ENCODE measurements at places on chromosomes 1 and 21.

- DNase-seq, result no peak
Observed at GRCh38 chr21:32240851-32241687, 37.8 kb downstream of the MIS18A start.

DNA sequence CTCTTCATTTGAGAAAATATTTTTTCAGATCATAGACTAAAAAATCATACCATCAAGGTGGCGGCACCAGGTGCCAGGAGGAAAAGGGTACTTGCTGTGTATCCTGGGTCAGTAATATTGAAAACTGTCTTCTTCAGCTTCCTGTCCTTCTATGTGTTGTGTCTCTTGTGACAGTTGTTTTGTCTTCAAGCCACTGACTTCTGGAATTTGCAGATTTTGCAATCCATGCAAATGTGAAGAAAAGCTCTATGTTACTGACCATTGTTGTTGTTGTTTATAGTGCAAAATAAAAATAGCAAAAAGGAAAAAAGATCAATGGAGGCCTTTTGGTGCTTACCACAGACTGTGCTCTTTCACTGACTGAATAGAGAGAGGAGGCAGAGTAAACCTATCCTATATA, 83.2 kb upstream of the RHOU start:
- DNase-seq, result no peak

DNA sequence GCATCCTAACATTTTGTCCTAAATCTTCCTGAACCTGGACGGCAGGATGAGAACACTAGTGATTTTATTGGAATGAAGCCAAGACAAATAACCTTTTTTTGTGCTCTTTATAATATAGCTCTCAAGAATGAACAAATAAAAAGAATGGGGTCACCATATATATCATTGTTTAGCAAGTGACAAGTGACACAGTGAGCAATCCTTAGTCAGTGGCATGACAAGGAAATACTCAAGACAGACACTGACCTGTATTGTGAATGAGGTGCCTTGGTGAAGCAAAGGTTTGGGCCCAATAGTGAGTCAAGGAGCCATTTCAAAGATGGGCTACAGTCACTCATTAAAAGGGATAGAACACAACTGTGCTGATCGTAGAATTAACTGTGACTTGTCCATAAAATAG, 35.7 kb downstream of the PTGFR start:
- no peak for DNase-seq

- DNase-seq, result no peak
Observed at GRCh38 chr21:42469272-42469671, 26.8 kb downstream of the RSPH1 start.

DNA sequence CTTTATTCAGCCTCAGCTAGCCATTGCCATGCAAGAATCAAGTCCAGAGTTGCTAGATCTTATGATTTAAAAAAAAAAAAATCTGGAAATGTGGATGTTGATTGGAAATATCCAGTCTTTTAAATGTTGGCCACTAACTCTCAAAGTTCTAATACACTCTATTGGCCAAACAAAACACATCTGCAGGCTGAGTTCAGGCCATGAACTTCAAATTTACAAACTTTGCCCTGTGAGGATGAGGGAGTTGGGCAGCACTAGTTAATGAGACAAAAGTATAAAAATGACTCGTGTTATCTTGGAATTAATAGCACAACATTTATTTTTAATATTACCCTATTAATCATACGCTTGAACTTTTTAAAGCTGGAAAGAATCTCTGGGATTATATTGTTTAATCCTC, 432.3 kb downstream of the PLPP3 start:
- DNase-seq, result no peak

GRCh38 chr1:230065571-230065970, 1.5 kb upstream of the GALNT2 start:
- DNase-seq, result no peak

- no peak for DNase-seq
Observed at GRCh38 chr1:94609619-94610018, 68.1 kb upstream of the F3 start.

- no peak for DNase-seq
Observed at GRCh38 chr1:88731475-88732269, 47.6 kb downstream of the PKN2 start.

GRCh38 chr1:30610917-30611316, 112.5 kb downstream of the MATN1 start:
- DNase-seq, result no peak

DNA sequence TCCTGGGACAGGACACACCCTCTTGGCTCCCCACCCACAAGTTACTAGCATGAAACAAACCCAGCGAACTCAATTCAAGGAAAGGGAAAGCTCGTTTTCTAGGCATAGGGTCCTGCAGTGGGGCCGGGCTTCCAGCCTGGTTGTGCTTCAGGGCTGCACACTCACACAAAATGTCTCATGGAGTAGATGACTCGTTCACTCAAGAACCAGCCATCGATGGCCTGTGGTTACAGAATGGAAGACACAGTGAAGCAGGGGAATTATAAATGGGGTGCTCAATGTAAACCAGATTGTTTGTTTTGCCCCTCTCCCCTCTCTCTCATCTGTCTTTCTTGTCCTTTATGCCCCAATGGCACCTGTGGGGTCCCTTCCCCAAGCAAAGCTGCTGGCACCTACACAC, 56.0 kb upstream of the COX20 start:
- DNase-seq, result no peak

GRCh38 chr1:183877053-183877720, 72.3 kb downstream of the RGL1 start:
- peak; percentile 81 for DNase-seq

- DNase-seq, result no peak
Observed at GRCh38 chr1:46522184-46522968, 29.1 kb downstream of the KNCN start.

DNA sequence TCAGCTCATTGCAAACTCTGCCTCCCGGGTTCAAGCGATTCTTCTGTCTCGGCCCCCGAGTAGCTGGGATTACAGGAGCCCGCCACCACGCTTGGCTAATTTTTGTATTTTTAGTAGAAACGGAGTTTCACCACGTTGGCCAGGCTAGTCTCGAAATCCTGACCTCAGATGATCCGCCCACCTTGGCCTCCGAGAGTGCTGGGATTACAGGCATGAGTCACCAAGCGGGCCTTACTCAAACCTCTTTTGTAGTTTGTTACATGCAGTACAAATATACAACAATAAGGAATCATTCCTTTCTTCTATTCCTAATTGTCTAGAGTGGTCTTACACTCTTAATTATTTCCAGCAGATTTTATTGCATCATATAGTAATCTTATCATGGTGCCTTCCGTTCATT, 16.6 kb downstream of the SPATA17 start:
- DNase-seq, result no peak

GRCh38 chr1:160219062-160219929, 14.1 kb downstream of the PEA15 start:
- peak; percentile 79 for DNase-seq

GRCh38 chr21:36193200-36193599, 36.6 kb downstream of the DOP1B start:
- no peak for DNase-seq

GRCh38 chr1:199706826-199707606, 320.5 kb upstream of the NR5A2 start:
- no peak for DNase-seq

DNA sequence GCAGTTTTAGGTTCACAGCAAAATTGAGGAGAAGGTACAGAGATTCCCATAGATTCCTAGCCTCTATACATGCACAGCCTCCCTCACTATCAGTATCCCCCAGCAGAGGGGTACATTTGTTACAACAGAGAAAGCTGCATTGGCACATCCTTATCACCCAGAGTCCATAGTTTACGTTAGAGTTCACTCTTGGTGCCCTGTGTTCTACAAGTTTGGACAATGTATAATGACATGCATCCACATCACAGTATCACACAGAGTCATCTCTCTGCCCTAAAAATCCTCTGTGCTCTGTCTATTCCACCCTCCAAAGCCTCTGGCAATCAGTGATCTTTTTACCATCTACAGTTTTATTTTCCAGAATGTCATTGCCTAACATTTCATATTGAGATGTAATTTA, 22.3 kb upstream of the RGS16 start:
- DNase-seq, result no peak

GRCh38 chr1:151006327-151007052, at the start of gene MINDY1:
TSS of gene MINDY1 (minus strand) at chr1:151006902. CDS start at chr1:151002617, 4,285 bp downstream.
- peak; percentile 93 for DNase-seq

DNA sequence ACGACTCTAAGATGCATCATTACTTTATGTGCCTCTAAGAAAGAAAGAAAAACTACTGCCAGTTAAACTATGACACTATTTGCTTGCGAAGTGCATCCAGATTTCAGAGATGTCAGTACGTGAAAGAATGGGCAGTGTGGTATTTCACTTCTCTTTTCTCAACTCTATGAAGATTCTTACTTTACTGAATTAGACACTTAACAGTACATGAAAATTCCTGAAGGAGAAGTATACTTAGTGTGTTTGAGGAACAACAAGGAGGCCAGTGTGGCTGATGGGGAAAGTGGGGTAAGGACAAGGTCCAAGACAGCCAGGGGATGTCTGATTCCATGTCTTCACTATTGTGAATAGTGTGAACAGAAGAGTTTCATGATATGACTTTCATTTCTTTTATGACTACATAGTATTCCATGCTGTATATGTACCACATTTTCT, 53.9 kb upstream of the HSD17B7 start:
- DNase-seq, result no peak

GRCh38 chr1:201332021-201332420, 45.5 kb downstream of the TNNT2 start:
- no peak for DNase-seq

GRCh38 chr1:231958448-231958847, 331.9 kb downstream of the DISC1 start:
- DNase-seq, result no peak

GRCh38 chr1:241605146-241605805, 34.9 kb downstream of the CHML start:
- DNase-seq, result no peak

GRCh38 chr1:151060657-151061421, 642 bp downstream of the MLLT11 start:
- no peak for DNase-seq

GRCh38 chr21:25501996-25502665, 105.2 kb downstream of the MRPL39 start:
- no peak for DNase-seq

DNA sequence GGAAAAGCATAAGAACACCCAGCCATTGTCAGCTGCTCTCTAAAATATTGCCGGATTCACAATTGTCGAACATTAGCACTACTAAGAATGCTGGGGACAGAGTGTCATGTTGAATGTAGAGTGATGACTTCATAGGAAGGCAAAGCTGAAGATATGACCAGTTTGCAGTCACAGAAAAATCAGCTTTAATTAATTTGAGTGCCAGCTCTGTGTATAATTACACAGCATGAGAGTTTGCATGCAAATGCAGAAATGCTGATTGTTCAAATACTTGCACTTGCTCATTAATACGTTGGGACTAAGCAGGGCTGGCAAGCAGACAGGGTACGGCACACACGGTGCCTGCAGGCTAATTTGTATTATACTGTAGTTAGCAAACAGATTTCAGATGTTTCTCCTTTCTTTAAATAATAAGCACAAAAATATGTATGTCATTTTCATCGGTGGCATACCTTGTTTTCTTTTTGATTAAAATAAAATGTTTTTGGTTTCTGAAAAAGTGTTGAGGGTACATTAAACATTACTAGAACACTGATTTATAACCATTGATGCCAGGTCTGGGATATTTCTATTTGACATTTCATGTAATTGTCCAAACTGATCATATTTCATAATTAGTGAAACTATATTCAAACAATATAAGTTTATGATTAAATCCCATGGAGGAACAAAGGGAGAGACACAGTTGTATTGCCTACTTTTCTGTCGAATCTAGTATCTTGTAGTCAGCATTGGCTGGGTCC, 99.8 kb upstream of the ADGRL2 start:
- DNase-seq, result no peak

DNA sequence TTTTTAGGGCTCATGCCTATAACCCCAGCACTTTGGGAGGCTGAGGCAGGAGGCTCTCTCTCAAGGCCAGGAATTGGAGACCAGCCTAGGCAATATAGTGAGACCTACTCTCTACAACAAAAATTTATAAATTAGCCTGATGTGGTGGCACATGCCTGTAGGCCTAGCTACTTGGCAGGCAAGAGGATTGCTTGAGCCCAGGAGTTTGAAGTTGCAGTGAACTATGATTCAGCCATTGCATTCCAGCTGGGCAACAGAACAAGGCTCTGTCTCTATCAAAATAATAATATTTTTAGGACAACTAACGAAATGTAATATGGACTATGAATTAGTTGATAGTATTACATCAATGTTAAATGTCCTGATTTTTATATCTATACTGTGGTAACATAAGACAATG, 68.8 kb upstream of the ARID1A start:
- no peak for DNase-seq

DNA sequence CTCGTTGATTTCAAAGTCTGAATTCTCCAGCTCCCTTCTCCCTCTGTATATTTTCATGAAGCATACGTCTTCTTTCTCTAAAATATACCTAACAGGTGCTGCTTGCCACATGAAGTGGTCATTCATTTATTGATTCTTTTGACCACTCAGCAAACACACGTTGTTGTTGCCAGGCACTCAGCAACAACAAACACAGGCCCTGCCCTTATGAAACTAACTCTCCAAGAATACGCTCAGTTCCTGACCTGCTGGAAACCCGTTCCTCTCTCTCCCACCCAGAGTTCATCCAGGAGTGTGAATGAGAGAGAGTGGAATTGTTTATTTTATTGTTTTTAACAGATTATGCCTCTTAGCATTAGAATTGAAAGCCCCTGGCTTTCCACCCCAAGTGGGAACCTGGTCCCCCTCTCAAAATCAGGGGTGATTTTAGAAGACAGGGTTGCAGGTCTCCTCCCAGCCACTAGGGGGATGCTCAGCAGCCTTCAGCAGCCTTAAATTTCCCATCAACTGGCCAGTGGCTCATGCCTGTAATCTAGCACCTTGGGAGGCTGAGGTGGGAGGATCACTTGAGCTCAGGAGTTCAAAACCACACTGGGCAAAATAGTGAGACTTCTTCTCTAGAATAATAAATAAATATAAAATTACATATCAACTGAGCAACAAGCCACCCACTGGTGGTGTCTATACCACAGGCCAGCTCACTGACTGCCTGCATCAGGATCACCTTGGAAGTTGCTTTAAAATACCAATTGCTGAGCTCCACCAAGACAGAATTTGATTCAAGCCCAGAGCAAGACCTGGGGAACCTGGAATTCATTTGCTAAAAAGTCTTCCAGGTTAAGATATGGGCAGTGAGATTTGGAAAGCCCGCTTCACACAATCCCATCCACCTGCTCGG, 181.0 kb upstream of the KLHDC7A start:
- no peak for DNase-seq
